ENCODE measurements at places on chromosomes 12 and 14.

- DNase-seq, result no peak
Measured at GRCh38 chr12:115953450-115953849, 324.0 kb downstream of the MED13L start.

GRCh38 chr14:74190927-74191575, 48.2 kb upstream of the VSX2 start:
- DNase-seq, result no peak

DNA sequence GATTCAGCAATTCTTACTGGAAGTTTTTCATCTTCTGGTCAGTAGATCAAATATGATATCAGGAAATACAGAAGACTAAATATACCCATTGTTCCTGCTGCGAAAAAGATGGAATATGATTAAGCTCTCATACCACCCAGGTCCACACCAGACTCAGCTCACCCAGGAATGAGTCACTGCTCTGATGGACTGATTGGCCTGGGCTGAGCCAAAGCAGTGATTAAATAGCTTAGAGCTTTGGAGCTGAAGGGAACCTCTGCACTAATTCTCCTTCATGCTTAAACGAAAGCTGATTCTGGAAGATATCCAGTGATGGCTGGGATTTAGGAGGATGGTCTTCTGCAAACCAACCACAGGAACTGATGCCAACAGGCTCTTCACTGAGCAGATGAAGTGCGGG, 62.0 kb upstream of the SYT1 start:
- no peak for DNase-seq

- no peak for DNase-seq
Measured at GRCh38 chr12:113239288-113239771, 18.1 kb downstream of the TPCN1 start.

- DNase-seq, result no peak
Measured at GRCh38 chr14:91241863-91242262, 2.6 kb downstream of the GPR68 start.

DNA sequence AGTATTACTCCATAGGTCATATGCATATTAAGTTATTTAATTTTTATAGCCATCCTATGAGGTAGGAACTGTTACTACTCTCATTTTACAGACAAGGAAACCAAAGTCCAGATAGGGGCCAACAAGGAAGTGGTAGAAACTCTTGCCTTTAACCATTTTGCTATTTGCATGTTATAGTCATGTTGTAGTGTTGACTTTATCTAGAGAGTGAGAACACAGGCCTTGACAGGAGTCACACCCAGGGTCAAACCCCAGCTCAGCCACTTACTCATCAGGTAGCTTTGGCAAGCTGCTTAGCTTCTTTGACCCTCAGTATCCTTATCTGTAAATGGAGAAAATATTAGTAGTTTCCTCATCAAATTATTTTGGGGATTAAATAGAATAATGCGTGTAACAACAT, 156.2 kb downstream of the CAND1 start:
- DNase-seq, result no peak

DNA sequence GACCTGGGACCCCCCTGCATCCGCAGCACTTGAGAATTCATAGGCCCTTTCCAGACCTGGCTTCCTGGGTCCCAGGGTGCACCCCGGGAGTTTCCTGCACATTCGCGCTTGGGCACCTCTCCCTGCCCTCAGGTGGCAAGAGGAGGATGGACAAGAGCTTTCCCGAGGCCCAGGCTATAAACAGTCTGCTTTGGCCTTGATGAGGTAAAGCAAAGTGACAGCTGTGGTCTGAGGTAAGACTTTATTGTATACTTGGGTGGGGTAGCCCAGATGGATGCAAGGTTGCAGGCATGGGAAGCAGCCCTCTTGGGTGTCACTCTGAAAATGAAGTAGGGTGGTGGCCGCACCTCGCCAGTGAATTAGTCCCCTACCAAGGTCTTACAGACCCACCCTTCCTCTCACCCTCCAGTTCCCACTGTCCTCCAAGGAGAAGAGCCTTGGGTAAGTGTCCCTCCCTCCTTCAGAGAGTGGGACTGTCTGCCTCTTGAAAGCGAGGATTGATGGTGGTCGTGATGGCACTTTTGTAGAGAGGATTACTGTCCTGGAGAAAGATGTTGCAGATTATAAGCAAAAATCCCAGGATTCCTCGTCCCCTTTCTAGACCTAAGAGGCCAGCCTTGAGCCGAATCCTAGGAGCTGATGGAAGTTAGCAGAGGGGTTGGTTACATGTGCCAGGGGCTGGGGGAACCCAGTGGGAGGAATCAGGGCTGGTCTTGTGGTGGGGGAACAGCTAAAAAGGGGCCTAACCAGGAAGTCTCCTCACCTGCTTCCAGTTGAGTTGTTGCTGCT, 10.6 kb upstream of the CSAD start:
- no peak for DNase-seq

GRCh38 chr12:103241184-103241583, 254.6 kb downstream of the C12orf42 start:
- DNase-seq, result no peak

DNA sequence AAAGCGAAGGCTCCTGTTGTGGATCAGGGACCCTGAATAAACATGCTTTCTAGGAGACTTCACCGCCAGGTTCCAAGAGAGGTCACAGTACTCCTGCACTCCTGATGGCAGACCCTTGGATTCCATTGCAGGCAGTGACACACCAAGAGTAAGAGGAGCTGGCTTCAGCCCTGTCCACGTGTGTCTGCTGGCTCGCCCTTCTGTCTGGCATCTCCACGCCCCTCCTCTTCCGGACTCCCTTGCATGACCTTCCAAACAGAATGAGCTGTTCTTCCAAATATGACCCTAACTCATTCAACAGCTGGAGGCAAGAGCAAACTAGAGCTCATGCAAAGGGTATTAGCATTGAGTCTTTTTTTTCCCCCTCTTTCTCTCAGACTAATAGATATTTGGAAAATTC, 233.0 kb upstream of the PLEKHG7 start:
- no peak for DNase-seq

DNA sequence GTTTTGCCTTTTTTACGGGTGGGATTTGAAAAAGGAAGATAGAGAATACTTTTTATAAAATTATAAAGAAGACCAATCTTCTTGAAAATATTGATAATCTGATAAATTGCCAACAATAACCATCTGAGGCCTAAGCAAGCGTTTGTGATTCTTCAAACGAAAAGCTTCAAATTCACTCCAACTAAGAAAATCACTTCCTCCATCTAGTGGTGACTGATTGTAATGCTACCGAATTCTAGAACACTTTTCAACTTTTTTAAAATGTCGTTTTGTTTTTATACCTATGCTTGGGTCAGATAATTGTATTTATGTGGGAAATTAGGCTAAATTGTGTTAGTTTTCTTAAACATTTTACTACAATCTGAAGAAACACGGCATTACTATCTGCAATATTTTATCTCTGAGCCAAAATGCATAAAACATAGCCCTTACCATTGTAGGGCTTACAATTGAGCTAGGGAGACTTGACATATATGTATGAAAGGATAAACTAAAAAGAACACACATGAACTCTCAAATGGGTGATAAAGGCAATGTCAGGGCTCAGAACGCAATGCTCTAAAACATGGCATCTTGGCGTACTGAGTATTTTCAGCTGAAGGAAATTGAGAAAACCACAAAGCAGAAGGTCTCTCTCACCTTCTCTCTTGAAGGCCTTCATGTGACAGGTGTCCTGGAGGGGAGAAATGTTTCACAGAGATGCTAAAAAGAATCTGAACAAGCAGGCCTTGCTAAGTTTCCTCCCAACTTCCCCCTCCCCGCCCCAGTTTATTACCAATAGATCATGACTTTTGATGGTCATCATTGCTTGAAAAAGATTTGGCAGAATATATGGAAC, 36.8 kb upstream of the G2E3 start:
- DNase-seq, result no peak

DNA sequence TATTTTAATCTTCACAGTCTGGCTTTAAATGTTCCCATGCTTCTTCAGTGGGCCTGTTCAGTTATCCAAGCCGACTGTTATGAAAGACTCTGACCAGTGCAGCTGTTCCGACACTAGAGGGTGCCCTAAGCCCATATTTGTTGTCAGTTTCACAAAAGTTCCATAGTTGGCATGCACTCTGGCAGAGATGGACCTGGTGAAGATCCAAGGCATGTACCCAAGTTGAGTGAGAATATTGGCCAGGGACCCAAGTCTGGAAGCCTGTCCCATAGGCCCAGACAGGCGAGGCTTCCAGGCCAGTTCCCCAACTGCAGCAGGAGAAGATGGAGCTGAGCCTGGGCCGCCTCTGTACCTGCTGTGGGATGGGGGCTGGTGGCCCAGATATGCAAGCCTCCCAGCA, 27.4 kb upstream of the GUCY2C start:
- peak; percentile 38 for DNase-seq

DNA sequence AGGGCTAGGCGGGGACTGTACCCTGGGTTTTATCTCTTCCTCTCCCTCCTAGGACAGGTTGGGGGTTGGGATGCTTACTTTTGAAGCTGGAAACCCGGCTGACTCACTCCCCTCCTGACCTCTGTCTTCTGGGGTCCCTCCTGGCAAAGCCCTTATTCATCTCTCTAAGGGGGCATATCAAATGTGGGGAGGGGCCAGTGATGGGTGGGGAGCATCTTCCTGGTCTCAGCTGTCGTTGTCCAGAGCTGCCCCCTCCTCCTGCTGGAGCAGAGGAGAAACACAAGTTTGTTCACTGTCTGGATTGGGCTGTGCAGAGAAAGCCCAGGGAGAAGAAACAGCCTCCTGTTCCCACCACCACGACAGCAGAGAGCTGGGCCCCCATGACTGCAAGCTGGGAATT, 85.8 kb downstream of the TNFAIP2 start:
- no peak for DNase-seq

DNA sequence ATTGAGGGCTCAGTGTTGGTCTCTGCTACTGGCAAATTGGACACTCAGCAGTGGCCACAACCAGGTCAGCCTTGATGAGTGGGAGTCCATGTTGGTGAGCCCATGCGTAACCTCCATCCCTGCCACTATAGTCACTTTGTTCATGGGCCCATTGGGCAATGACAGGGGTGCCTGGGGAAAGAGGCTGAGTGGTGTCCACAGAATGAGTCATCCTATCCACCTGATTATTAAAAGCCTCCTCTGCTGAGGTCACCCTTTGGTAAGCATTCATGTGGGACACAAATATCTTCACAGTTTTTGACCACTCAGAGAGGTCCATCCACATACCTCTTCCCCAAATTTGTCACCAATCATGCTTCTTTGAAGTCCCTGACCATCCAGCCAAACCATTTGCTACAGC, 50.0 kb downstream of the FIGNL2 start:
- no peak for DNase-seq

DNA sequence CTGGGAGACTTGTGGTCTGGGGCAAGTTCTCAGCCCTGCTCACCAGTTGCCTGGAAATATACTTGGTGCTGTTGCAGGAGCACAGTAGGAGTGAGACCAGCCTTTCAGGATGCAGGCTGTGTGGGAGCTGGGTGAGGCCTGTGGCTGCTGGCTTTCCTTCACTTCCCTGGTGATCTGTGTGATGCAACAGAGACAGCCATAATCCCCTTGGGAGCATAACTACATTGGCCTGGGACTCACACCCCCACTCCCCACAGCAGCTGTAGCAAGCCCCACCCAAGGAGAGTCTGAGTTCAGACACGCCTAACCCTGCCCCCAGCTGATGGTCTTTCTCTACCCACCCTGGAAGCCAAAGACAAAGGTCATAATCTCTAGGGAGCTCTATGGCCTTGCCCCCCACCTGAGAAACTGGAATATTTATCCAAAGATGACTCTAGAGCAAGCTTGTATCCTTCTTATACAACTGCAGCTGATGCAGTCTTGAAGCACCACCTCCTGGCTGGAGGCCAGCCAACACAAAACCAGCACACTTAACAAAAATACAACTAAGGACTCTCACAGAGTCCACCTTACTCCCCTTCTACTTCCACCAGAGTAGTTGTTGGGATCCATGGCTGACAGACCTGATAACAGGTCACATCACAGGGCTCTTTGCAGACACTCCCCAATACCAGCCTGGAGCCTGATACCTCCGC, 190.4 kb upstream of the CPNE8 start:
- no peak for DNase-seq

- no peak for DNase-seq
Measured at GRCh38 chr12:78571953-78572352, 292.6 kb upstream of the SYT1 start.

GRCh38 chr14:20668969-20669368, 15.4 kb upstream of the RNASE4 start:
- DNase-seq, result no peak
